Activated CD4-positive, alpha-beta T cell treated with anti-CD3 and anti-CD28 coated beads for 24 hours (primary cell): ENCODE measurements at places on chromosomes 7 and 10.

GRCh38 chr7:154577141-154577873, 425.6 kb downstream of the PAXIP1 start:
- no peak for DNase-seq

- DNase-seq: no peak
These were observed at the start of gene BICC1 for GRCh38 chr10:58512491-58513187. TSS of gene BICC1 (plus strand) at chr10:58512872. CDS start at chr10:58513144, 272 bp downstream.

DNA sequence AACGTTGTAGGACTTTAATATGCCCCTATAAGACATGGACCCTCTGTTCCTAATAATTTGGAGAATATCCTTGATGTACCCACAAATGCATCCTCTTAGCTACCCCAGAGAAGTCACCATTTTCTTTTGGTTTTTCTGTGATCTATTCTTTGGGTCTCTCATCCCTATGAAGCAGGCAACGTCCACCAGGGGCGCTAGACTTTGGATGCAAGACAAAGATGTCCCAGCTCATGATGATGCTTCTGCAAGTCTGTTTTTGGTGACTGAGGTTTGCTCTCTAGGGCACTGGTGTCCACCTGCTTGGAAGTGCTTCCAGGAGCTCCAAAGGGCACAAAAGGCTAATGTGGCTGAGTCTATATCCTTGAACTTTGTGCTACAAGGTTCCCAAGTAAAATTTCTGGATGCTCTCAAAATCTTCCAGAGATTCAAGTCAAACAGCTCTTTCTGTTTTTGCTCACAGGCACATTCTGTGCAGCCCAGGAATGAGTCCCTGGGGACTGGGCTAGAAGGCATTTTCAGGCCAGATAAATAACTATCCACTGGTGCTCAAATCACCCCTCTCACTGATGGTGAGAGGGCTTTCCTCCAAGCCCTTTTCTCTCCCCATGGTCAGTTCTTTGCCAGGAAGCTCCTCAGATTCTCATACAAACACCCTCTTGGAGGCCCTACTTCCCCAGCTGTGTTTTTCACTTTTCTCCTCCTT, 166.4 kb downstream of the C7orf25 start:
- peak; percentile 4 for DNase-seq

- no peak for DNase-seq
These were observed 29.9 kb downstream of the ADRB1 start for GRCh38 chr10:114073395-114074186.

GRCh38 chr10:123576706-123577105, 89.4 kb upstream of the GPR26 start:
- no peak for DNase-seq

GRCh38 chr10:75367901-75368300, 33.7 kb downstream of the ZNF503 start:
- no peak for DNase-seq

- peak; percentile 19 for DNase-seq
These were observed 341.5 kb upstream of the AOAH start for GRCh38 chr7:37065779-37066271.

- DNase-seq: no peak
These were observed 30.6 kb downstream of the NET1 start for GRCh38 chr10:5442990-5443370.

GRCh38 chr10:44520651-44521050, 135.8 kb upstream of the CXCL12 start:
- no peak for DNase-seq

GRCh38 chr10:132449811-132450181, 52.8 kb downstream of the PWWP2B start:
- DNase-seq: no peak

- no peak for DNase-seq
These were observed 42.2 kb upstream of the LAMB1 start for GRCh38 chr7:108045154-108045553.

- DNase-seq: no peak
These were observed 11.6 kb downstream of the SCART1 start for GRCh38 chr10:133465191-133465949.

DNA sequence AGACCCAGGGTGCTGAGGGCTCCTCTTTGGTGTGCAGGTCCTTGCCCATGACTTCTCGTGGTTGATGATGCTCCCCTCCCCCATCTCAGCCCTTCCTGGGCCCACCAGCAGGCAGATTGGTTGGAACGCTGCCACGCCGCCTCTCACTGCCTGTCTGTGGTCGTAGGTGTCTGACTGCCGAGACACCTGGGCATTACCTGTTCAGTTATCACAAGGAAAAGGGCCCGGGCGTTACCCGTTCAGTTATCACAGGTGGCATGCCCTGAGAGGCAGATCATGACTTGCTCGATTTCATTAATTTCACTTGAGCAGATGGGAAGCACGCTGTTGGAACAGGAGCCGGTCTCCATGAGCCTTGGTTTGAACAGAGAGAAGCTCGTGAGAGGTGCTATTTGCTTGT, 42.5 kb downstream of the TACR2 start:
- DNase-seq: no peak

GRCh38 chr7:115971506-115971905, 59.1 kb downstream of the TFEC start:
- DNase-seq: no peak

GRCh38 chr10:113518816-113519591, 33.8 kb upstream of the HABP2 start:
- no peak for DNase-seq

DNA sequence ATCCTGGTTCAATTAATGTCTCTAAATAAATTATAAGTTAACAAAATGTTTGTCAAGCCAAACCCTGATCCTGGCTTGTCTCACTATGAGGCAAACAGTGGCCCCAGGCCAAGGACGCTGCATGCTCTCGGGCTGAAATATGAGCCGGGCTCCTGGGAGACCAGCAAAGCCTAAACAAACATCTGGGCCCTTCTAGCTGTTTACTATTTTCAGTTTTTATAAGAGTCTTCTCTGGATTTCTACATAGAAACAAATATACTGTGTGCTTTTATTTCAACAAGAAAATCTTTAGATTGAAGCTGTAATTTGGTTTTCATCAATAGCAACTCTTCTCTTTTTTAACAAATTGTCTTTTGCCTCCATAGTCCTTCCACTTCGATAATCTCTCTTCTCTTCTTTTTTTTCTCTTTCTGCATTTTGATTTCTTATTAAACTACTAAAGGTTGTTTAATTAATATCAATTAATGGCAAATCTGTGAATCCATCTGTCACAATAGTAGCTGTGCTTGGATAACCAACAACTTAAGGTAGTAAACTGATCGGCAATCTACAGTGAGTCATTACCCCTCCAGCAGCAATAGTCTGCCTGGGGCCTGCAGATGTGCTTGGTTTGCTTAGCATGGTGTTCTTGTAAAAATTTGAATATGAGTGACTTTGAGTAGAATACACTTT, 83.3 kb upstream of the DNAJC1 start:
- DNase-seq: no peak

GRCh38 chr7:19284596-19285300, 139.5 kb upstream of the FERD3L start:
- no peak for DNase-seq

DNA sequence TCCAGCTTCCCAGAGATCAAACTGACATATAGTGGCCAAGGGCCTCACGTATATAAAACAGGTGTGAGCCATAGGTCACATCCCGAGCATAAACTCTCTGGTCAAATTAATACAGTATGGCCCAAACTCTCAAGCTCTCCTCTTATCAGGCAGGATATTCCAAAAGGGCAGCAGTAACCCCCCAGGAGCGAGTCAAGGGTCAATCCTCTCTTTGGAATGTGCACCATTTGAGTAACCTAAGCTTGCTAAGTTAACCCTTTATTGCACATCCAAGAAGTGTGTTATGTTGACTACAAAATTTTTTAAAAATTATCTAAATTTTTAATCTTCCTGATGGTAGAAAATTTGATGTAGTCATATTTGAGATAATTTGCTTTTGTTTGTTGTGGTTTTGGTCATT, 4.5 kb upstream of the TRIM24 start:
- no peak for DNase-seq

DNA sequence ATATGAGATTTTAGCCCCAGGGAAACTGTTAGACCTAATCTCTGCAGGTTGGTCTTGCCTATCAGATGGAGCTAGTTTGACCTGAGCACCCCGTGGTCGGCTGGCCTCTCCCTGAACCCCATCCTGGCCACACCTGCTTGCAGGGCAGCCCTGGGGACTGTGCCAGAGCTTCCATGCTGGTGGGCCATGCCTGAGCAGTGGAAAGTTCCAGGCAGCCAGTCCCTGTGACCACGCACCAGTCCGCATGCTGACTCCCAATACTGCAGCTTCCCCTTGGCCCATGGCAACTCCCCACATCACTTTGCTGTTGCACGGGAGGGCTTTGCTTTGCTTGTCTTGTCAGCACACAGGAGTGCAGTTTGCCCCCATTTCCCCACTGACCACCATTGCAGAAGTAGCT, 427.8 kb upstream of the SEMA3D start:
- DNase-seq: no peak

- no peak for DNase-seq
These were observed 213.2 kb upstream of the CTBP2 start for GRCh38 chr10:125373546-125373945.

GRCh38 chr7:10343108-10343507, 630.6 kb upstream of the PHF14 start:
- no peak for DNase-seq

DNA sequence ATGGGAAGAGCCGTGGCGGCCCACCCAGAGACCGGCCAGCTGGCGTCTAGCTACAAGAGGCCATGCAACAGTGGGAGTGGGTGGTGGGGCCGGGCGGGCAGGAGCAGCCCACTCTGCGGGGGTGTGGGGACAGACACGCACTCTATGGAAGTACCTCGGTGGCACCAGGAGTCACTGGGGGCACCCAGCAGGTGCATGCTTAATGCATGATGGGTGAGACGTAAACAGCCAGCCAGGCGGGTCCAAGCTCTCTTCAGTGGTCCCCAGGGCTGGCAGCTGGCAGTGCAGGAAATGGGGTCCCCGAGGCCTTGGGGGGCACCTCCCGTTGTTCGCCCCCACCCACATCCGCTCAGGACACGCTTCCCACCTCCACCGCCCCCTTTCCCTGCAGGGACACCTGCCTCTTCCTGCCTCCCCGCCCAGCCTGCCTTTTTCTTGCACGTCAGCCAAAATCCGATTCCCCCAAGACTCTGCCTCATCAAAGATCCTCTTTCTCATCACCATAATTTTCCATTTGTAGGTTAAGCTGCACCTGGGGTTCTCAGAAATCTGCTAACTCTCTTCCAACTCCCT, 22.6 kb upstream of the PSMG3 start:
- DNase-seq: no peak

- peak; percentile 62 for DNase-seq
These were observed at the start of gene KBTBD2 for GRCh38 chr7:32891043-32891799. TSS of gene KBTBD2 (minus strand) at chr7:32891760. CDS start at chr7:32879604, 12,156 bp downstream.

- no peak for DNase-seq
These were observed 27.1 kb upstream of the UBE2D1 start for GRCh38 chr10:58307676-58308075.

- DNase-seq: no peak
These were observed 321.8 kb upstream of the NFE2L3 start for GRCh38 chr7:25830215-25830614.

DNA sequence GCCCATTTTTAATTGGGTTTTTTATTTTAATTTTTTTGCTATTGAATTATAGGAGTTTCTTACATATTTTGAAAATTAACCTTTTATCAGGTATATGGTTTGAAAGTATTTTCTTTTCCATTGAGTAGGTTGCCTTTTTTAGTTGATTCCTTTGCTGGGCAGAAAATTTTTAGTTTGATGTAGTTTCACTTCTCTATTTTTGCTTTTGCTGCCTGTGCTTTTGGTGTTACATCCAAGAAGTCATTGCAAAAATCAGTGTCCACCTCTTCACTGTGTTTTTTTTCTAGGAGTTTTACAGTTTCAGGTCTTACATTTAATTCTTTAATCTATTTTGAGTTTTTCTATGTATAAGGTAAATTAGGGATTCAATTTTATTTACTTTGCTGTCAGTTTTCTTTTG, 129.8 kb upstream of the FERD3L start:
- DNase-seq: no peak

DNA sequence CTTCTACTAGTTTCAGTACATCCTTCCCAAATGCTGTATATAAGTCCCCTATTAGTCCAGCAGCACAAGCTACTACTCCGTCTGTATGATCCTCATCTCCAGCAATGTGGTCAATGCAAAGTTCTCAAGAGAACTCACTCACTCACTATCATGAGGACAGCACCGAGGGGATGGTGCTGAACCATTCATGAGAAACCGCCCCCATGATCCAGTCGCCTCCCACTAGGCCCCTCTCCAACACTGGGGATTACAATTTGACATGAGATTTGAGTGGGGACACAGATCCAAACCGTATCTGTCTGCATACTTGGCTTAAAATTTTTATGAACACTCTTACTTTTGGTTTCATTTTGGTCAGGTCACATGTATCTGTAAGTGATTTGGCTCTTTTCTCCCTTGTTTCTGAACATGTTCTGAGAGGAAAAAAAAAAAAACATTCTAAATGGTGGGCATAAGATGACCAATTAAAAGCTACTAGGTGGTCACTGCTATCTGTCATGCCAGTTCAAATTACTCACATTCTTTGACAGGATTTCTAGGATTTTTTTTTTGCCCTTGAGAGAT, 60.1 kb downstream of the ZNF783 start:
- DNase-seq: no peak

GRCh38 chr7:98341106-98341505, 59.6 kb downstream of the BRI3 start:
- no peak for DNase-seq

- no peak for DNase-seq
These were observed 55.7 kb downstream of the CUBN start for GRCh38 chr10:17073725-17074540.

GRCh38 chr10:60185421-60185820, 204.3 kb downstream of the ANK3 start:
- no peak for DNase-seq

DNA sequence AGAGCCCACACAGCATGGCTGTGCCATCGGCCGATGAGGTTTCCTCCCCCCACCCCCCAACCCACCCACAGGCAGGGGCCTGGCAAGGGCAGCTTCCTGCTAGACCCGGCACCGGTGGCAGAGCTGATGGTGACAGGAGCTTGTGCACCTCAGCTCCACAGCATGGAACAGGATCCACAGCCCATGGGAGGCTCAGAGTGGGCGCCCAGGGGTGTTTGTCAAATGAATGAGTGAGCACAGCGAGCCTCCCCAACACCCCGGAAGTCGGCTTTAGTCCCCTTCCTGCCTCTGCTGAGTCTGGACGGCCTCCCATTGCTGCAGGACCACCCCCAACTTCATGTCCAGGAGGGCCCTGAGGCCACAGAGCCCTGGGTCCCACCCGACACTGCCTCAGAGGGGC, 68.9 kb downstream of the PDGFA start:
- no peak for DNase-seq
